ENCODE measurements at places on chromosomes 5 and 9.

- DNase-seq, result no peak
These were observed 7.6 kb upstream of the SPTLC1 start for GRCh38 chr9:92122800-92123199.

DNA sequence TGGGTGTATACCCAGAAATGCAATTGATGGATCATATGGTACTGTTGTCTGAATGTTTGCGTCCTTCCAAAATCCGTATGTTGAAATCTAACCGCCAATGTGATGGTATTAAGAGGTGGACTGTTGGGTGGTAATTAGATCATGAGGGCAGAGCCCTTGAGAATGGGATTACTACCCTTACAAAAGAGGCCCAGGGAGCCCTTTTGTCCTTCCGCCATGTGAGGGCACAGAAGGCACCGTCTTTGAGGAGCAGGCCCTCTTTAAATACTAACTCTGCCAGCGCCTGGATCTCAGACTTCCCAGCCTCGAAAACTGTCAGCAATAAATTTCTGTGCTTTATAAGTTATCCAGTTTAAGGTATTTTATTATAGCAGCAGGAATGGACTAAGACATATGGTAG is 156.0 kb upstream of the OTULINL start:
- DNase-seq, result no peak

DNA sequence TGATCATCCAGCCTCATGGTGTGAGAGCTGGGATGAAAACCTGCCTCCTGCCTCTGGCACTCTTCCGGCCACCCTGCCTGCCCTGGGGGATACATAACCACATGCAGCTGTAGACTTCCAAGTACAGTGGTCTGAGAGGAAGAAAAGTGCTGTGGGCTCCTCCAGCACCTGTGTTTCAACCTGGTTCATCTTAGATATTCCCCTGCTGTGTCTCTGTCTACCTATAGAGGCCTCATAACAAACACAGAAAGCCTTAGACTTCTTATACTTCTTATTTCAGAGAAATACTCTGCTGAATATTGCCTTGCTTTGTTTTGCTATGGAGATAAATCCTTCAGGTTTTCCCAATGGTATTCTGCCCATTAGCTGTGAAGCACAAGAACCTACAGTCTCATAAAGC is 19.6 kb upstream of the TNFAIP8 start:
- DNase-seq, result no peak

DNA sequence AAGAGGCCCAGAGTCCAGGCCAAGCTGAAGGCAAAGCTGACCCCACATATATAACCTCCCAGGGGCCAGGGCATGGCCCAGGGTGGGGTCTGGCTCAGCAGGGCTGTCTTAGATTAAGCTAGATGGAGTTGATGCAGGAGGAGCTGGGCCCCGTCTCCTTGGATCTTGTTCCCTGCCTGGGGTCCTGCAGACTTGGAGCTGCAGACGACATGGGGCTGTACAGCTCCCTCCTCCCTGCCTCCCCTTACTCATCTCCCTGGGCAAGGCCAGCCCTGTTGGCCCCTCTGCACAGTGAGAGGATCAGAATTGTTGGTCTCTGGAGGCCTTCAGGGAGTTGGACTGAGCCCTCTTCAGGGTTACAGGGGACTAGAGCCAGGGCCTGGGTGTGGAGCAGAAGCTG is 134.9 kb downstream of the RGS3 start:
- no peak for DNase-seq

DNA sequence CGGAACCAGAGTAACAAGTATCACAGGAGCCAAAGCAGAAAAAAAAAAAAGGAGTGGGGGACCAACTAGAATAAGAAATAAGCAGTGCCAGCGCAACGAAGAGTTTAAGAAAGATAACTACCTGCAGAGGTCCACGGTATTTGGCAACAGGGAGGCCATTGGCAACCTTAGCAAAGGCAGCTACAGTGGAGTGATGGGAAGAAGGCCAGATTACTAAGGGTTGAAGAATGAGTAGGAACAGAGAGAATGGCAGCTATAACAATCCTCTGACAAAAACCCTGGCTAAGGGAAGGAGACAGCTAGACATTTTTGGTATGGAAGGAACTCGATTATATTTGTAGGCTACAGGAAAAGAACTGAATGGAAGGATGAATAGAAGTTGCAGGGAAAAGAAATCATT is 93.4 kb upstream of the DMAC1 start:
- DNase-seq, result no peak

DNA sequence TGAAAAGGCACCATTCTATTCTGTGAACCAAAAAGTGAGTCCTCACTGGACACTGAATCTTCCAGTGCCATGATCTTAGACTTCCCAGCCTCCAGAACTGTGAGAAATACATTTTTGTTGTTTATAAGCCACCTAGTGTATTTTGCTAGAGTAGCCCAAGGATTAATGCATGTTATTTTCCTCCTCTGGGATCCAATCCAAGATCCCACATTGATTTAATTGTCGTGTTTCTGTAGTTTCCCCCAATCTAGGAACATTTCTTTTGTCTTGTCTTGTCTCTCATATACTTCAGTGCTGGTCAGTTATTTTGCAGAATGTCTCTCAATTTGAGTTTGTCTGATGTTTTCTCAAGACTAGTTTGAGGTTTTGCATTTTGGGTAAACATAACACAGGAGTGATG is 36.4 kb downstream of the GDNF start:
- no peak for DNase-seq

DNA sequence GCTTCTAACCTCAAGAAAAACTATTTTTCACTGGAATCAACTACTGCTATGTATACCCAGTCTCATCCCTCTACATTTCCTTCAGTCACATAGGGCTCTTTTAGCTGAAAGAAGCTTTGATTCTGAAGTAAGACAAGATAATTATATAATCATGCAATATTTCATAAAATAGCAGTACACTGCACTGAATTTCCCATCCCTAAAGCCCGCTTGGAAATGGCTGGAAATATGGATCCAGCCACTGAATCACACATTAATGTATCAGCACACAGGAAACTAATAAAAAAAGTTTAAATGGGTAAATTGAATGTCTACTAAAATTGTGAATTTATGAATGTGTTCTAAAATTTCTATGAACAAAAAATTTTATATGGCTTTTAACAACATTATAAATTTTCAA is 808.7 kb downstream of the PTPRD start:
- no peak for DNase-seq

GRCh38 chr9:86614871-86615849 is 260.9 kb upstream of the TUT7 start:
- no peak for DNase-seq

DNA sequence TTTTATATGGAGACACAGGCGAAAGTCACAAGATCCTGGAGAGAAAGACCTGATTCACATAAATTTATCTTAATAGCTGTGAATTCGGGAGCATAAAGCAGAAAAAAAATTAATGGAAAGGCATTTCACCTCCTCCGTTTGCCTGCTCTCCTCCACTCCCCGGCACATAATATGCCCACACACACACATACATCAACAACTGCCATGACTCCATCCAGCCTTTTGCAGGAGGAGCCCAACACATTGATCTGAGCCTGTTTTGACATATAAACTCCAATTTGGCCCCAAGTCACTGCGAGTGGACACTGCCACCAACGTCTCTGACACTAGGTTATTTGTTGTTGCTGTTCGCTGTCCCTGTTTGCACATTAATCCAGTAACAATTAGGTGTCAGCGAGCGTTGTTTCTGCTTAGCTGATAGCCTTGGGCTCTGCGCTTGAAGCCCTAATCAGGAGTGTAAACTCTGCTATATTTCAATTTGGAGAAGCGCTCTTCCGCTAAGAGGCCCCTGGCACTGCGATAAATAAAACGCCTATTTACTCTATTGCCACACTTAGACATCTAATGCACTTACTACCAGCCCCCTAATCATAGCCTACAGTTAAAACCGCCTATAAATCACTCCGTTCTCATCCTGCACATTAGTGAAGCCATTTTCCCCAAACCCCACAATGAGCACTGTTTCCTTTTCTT is 195.8 kb upstream of the TBCA start:
- DNase-seq, result no peak

DNA sequence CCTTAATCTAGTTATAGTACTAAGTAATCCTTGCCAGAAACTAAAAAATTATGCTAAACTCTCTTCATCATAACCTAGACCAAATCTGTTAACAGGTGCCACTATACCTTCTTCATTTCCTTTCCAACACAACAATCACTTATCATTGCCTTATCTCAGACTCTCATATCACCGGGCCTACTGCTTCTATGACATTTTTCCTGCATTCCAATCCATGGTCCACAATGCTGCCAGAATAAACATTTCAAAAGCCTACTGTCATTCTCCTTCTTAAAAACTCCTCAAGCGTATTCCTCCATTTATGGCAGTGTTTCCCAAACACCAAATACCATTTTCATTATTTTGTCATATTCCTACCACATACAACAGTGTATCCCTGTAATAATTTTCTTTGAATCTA is 6.5 kb downstream of the PPP6C start:
- DNase-seq, result no peak

- no peak for DNase-seq
These were observed 28.4 kb upstream of the LTC4S start for GRCh38 chr5:179765400-179765799.

GRCh38 chr5:111830333-111830732 is 73.3 kb upstream of the NREP start:
- DNase-seq, result no peak

DNA sequence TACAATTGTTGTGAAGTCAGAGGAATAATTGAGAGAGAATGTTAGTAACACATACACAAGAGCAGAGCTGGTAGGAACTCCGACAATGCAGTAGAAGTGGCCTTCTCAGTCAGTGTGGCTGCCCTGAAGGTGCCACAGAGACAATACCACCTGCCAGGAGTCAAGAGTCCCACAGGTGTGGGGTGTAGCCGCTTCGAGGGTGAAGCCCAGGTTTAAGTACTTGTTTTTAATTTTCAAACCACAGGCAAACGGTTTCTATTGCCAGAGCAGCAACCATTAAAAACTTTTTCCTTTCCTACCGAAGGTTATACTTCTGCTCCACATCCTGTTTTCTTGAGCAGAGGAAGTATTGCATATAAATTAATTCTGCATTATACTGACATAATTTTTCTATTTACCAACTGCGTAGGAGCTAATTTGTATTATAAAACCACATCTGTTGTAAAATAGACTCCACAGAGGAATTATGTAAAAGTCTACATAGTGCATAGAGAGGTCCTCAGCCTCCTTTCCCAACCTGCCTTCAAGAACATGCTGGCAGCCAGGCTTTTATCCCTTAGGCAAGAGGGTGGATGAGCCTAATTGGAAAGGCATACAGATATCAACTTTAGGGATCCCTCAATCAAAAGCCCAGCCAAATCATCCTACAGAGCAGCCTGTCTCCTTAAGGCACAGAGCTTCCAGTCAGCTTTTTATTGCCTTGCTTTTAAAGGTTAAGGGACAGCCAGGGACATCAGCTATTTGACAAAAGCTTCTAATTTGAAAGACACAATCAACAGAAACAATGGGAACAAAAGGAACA is 12.9 kb upstream of the ACTBL2 start:
- DNase-seq, result no peak

DNA sequence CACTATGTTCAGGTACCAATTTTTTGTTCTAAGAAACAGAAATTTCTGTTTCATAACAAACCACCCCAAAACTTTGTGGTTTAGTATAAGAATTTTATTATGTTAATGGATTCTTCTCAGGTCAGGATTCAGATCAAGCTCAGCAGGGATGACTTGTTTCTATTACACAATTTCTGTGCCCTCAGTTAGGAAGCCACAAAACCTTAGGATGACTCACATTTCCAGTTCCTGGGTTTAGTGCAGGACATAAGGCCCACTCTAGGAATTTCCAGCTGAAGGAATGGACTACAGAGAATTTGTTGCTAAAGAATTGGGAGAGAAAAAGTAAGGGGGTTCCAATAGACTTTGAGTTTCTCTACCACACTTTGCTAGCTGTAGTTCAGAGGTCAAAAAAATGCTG is 629.3 kb downstream of the ANXA1 start:
- no peak for DNase-seq

DNA sequence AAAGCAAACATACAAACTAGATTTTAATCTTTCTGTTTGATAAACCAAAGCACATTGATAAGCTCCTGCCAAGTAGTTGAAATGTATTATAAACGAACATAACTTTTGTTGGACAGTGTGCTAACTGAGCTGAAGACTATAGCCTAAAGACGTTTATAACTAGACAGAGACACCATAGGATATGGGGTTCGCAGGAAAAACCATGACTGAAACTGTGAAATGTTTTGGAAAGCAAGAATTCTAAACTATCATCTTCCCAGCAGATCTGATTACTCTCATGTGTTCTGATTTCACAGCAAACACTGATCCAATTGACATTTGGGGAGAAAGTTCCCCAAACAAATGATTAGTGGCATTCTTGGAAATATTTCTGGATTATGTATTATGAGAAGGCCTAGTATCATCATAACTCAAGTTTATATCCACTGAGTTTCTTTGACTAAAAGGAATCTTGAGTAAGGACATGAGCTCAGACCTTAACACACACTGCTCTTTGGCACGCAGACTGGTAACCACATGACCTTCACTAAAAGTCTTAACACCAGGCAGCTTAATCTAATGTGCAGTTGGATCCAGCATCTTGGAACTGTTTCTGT is 375.2 kb downstream of the ZNF608 start:
- no peak for DNase-seq

GRCh38 chr9:121503444-121503843 is 3.8 kb upstream of the GGTA1 start:
- no peak for DNase-seq

- no peak for DNase-seq
These were observed 1294.8 kb upstream of the ACO1 start for GRCh38 chr9:31089549-31090221.
